ENCODE measurements at places on chromosomes 1 and 21.

GRCh38 chr1:25695771-25696311, 79.2 kb downstream of the MAN1C1 start:
- peak; percentile 61 for DNase-seq

DNA sequence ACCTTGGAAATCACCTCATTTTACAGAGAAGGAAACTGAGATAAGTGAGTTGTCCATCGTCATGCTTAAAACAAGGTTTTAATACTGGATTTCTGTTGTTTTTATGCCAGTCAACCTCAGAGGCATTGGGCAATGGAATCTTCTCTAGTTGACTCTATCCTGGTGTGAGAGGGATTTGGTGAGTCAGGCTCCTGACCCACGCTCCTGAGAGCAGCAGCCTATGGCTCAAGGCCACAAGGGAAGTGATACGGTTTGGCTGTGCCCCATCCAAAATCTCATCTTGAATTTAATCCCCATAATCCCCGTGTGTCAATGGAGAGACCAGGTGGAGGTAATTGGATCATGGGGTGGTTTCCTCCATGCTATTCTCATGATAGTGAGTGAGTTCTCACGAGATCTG, 90.1 kb downstream of the TLR5 start:
- DNase-seq = no peak

DNA sequence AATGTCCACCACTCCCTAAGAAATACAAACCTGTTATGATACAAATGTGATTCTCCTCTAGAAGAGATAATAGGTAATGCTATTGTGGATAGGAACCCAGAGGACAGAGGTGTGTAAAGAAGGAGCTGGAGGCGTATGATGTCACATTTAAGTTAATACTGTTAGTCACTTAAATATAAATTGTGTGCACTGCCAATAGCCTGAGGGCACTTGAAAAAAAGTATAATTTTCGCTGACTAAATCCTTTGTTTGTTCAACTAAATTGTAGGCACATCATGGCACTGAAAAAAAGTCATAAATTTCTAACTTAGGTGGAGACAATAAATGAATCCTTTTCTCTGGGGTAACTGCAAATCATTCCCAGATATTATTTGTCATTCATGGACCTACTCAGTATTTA, 4.4 kb downstream of the RCSD1 start:
- no peak for DNase-seq

- no peak for DNase-seq
Measured at GRCh38 chr1:161932668-161933067, 91.0 kb downstream of the OLFML2B start.

DNA sequence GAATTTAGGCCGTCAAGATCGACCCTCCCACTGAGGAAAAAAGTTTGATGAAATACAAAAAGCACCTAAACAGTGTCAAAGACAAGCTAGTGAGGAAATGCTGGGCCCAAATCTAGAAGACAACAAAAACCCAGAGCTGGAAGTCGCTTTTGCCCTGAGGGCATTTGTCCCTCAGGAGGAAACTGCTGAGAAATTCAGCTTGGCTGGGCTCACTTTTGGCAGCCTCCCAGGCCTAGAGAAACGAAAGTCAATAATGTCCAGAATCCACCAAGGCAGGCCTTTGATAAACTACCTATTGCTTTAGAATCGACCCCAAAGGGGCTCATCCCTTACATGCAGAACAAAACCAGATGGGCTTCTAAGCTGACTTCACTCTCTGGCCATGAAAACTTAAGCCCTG, 38.9 kb downstream of the SYT2 start:
- DNase-seq = peak; percentile 23

GRCh38 chr1:40563266-40563665, 31.8 kb downstream of the ZNF684 start:
- DNase-seq = no peak

DNA sequence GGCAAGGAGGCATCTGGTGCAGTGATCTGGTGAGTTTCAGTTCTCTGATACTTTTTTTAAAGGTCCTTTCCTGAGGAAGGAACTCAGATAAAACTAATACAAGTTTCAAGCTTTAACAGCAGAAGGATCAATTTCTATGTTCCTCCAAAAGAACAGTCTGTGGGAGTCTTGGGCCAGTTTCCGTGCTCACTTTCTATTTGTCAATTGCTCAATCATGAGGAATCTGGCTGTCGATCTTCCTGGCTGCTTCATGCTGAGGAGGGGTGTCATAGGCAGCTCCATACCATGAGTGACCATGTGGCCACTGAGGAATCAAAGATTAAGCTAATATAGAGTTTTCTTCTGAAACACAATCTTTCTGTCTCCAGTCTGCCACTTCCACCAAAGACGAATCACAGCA, 11.4 kb upstream of the TMEM125 start:
- DNase-seq = no peak

DNA sequence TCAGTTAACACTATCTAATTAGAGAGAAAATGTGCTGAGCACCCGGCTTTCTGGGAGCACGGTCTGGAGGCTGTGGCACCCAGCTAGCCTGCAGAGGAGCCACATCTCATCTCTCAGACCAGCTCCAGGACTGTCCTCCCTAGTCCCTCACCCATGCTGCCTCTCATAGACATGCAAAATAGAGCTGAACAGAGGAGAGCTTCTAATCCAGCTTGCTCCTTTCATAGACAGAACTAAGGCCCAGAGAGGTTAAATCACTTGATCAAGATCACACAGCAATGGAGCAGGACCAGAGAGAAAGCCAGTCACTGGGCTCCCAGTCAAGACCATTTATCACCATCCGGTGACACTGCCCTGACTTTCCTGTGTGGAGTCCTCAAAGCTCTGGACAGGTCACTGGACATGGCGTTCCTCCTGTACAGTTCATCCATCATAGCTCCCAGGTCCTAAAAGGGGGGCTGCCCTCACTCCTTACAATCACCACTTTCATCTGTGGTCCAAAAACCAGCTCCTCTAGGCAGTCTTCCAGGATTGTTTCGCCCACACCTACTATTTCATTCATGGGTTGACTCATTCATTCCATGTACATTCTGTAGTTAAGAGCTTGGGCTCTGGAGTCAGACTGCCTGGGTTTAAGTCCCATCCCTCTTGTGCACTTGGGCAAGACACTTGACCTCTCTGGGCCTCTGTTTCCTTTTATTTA, 8.8 kb upstream of the CAMK2N1 start:
- DNase-seq = peak; percentile 33
